Stimulated activated CD4-positive, alpha-beta T cell treated with anti-CD3 and anti-CD28 coated beads, Interleukin-4, amount 100 ng/mL, for 24 hours (primary cell): ENCODE measurements at places on chromosomes 16 and 17.

- DNase-seq: no peak
Observed at GRCh38 chr17:11953924-11954323, 43.4 kb downstream of the ZNF18 start.

DNA sequence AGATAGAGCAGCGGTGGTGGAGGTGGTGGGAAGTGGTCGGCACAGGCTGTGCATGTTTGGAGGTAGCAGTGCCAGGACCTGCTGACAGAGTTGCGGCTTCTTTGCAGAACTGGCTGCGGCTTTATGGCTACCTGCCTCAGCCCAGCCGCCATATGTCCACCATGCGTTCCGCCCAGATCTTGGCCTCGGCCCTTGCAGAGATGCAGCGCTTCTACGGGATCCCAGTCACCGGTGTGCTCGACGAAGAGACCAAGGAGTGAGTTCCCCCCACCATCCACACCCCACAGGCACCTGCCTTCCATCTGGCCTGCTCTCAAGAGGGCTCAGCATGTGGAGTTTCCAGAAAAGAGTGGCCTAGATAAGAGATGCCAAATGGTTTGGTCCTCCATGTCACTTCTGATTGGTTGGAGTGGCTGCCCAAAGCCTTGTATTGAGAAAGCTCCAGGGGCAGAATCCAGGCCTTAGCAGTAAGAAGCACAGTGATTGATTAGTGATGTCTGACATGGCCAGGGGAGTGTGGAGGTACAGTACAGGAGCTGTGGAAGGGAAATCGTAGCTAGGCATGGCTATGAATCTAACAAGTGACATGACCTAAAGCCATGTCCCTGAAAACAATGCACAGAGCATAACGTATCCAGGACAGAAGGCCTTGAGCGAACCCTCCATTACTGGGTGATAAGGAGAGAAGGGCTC, 12.0 kb downstream of the MMP15 start:
- no peak for DNase-seq

GRCh38 chr16:66228792-66229191, 137.7 kb upstream of the CDH5 start:
- DNase-seq: no peak

DNA sequence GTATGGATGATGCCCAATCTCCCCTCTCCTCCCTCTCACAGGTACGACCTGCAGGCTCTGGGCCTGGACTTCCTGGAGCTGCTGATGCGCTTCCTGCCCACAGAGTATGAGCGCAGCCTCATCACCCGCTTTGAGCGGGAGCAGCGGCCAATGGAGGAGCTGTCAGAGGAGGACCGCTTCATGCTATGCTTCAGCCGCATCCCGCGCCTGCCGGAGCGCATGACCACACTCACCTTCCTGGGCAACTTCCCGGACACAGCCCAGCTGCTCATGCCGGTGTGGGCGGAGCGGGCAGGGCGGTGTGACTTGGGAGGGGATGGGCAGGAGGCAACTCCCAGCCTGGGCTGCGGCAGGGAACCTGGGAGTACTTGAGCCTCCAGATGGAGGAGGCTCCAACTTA, 18.1 kb downstream of the SPATA32 start:
- DNase-seq: no peak

DNA sequence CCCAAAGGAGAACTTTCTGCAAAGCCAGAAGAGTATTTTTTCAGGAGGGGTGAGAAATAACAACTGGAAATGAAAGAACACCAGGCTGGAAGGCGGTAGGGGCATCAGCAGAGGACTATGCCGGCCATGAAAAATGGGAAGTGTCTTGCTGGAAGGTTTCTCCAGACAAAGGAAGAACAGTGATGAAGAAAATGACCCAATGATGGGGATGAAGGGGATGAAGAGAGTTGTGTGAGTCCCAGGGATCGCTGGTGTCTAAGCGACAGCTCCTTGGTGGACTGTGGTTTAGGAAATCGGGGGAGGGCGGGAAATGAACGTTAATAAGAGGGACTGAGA, 623 bp downstream of the TTLL6 start:
- no peak for DNase-seq

DNA sequence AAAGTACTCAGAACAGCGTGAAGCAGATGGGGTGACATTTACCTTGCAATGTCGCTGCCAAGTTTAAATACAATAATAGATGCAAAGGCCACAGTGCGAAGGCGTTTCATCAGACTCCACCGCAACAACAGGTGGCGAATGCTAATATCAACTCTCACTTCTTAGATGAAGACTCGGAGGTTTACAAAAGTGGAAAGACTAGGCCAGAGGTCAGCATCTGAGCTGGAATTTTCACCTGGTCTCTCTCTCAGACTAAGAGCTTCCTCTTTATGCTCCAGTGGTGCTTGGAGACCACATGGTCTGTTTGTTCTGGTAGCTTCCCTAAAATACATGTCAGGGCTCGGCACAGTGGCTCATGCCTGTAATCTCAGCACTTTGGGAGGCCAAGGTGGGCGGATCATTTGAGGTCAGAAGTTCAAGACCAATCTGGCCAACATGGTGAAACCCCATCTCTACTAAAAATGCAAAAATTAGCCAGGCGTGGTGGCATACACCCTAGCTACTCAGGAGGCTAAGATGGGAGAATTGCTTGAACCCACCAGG, 169.1 kb downstream of the XYLT1 start:
- DNase-seq: no peak

DNA sequence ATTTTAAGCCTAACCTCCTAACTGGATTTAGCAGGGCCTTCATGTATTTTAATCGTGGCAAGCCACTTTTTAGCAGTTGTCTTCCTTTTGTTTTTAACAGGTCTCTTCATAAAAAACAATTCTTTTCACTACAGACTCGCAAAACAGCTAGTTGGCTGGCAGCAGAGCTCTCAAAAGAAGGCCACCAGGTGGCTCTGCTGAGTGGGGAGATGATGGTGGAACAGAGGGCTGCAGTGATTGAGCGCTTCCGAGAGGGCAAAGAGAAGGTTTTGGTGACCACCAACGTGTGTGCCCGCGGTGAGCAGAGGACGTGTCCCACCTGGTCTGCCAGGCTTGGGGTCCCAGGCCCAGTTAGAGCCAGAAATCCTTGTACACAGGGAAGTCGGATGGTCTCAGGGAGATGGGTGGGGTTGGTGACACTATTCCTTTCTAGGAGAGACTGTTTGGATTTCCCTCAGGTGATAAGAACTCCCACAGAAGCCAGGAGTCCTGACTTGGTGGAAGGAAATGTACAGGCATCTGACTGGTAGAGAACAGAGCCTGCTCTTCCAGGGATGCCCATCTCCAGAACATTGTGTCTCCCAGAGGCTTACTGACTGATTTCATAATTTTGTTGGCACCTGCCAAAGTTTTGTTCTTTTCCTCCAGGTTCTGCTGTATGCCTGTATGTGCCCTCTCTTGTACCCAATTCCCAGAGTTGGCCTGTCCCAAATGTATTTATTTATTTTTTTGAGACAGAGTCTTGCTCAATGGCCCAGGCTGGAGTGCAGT, 14.9 kb upstream of the DDX19A start:
- DNase-seq: peak; percentile 15

GRCh38 chr16:25134166-25134700, 22.7 kb downstream of the LCMT1 start:
- no peak for DNase-seq

- DNase-seq: no peak
Observed at GRCh38 chr16:75745242-75745641, 19.0 kb upstream of the CPHXL start.

DNA sequence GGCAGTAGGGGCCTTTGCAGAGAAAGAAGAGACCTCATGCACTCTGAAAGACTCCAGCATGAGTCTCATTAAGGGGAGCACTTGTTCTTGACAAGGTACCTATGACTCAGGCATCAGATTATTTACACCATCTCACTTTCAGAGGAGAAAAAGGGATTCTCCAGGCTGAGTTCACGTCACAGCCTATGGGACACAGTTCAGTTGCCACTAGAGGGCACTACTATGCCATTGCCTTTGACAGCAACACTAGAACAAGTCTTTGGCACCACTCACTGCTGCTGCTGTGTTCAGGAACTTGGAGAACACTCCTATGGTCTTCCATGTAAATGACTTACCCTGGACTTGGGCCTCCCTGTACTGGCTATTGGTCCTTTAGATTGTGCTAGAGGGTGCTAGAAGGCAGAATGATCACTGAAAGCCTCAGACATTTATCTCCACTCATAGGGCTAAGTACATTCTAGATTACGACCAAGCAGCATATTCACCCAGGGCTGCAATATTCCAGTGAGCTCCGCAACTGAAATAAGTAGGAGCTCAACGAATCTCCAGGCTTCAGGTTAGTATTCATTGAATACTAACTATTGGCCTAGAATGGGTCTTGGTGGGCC, 225.1 kb upstream of the CA10 start:
- DNase-seq: peak; percentile 5

- DNase-seq: no peak
Observed at GRCh38 chr17:41058741-41059140, 1.2 kb downstream of the KRTAP2-3 start.

DNA sequence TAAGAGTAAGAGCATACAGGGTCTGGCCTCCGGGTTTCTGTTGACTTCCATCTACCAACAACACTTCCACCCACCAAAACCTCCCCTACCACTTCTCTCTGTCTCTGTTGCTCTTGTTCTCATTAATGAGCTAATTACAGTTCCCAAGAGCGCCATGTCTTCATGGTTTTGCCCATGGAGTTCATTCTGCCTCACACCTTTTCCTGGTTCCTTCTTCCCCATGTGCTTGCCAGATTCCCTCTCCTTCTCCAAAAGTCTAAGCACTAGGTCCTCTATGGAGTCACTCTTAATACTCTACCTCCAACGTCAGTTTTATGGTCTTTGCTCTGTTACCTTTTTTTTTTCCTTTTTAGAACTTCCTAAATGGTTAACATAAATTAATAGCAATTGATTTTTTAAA, 92.8 kb downstream of the MYO1D start:
- DNase-seq: no peak

DNA sequence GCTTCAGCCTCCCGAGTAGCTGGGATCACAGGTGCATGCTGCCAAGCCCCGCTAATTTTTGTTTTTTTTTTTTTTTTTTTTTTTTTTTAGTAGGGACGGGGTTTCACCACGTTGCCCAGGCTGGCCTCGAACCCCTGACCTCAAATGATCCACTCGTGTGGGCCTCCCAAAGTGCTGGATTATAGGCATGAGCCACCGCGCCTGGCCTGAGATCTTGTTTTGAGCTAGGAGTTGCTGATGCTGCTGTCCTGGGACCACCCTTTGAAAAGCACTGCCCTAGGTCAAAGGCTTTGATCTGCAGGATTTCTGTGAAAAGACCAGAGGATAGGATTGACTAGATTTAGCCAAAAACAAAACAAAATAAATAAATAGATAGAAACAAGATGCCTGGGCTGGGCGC, 798 bp upstream of the SLC39A11 start:
- DNase-seq: no peak
